ENCODE measurements at places on chromosomes 12 and 14. TPM values are rescaled to one million over a fixed set of nuclear protein-coding genes. Genes with fewer than 3 reads are reported as not detected.

DNA sequence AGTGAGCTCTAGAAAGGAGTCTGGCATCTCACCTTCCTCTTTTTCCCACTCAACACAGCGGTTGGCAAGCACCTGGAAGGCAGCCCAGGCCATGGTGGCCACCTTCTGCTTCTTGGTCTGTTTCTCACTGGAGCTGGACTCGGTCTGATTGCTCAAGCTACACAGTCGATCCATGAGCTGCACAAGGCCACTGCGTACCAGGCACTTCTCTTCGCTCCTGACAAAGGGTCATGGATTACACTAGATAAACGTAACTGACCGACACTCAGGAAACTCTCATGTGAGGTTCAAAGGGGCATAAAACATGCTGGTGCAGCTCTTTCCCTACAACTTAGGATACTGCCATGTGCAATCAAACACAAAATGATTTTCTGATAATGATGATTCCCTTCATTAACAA lies 113.7 kb downstream of the TRAFD1 start:
- no peak for DNase-seq

Gene KRT72
- polyA plus RNA-seq: not detected

Gene RHEBL1
- polyA plus RNA-seq: 0.68 TPM

GRCh38 chr14:91878274-91878673 lies 10.9 kb upstream of the TC2N start:
- DNase-seq: no peak

Gene COPS7A
- 88.2 TPM for polyA plus RNA-seq

Gene CABP1
- polyA plus RNA-seq: 10.4 TPM

Gene TMCC3
- polyA plus RNA-seq: 10.0 TPM

GRCh38 chr12:14991069-14991468 lies 18.2 kb downstream of the PDE6H start:
- no peak for DNase-seq

- DNase-seq: no peak
Measured at GRCh38 chr14:81301813-81302212, 81.1 kb upstream of the GTF2A1 start.

Gene FBLN5
- polyA plus RNA-seq: 219 TPM

Gene KRT77
- polyA plus RNA-seq: not detected

GRCh38 chr14:106269029-106269428 lies 742.6 kb downstream of the TMEM121 start:
- DNase-seq: no peak

Gene TAS2R31
- polyA plus RNA-seq: 0.15 TPM

- no peak for DNase-seq
Measured at GRCh38 chr14:74457565-74457895, 31.5 kb upstream of the SYNDIG1L start.

- no peak for DNase-seq
Measured at GRCh38 chr12:120483621-120484020, 12.3 kb upstream of the DYNLL1 start.

Gene RIMKLB
- 22.6 TPM for polyA plus RNA-seq

DNA sequence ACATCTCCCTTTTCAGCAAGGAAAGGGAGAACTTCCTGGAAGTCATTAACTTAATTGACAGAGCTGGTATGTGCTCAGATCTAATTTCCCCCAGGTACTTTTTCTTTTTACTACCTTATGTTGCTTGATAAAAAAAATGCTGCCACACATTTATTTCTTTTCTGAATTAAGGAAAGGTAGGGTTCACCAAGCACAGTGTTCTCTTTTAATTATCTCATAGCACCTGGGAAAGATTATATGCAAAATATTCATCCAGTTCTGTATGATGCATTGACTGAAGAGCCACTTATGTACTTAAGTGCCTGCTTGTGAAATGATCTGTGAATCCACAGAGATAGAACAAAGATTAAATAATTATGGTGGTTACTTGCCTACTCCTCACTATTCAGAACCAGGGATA lies 25.1 kb downstream of the KCNC2 start:
- no peak for DNase-seq

DNA sequence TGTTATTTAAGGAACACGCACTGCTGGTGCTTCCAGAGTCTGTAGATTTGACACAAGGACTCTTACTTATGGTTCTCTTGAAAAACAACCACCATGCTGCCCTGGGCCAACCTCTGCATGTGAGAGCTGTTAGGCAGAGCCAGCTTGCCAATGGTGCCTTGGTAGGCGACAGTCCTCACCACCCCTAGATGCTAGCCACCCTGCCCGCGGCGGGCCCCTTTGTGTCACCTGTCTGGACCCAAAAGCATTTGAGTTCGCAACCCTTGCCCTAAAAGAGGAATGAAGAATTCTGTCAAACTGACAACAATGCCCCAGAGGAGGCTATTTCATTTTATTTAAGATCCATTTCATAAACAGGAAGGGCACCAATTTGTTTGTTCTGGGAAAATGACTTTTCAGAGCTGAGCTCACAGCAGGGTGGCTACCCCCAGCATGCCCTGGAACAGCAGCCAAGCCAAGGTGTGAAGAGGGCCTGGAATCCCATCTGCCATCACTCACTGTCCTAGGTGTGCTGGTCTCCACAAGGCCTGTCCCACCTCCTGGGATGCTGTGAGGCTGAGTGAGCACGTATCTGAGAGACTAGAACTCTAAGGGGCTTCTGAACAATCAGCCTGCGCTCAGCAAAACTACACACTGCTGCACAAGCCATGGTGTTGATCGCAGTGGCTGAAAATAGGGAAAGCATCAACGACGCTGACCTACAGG lies 63.8 kb upstream of the FZD10 start:
- no peak for DNase-seq

Gene INHBC
- 0.05 TPM for polyA plus RNA-seq

Gene SIX1
- polyA plus RNA-seq: 0.52 TPM

GRCh38 chr12:89244536-89244935 lies 107.8 kb downstream of the DUSP6 start:
- DNase-seq: no peak

Gene ST8SIA1
- 22.3 TPM for polyA plus RNA-seq

Gene ANKRD33
- not detected for polyA plus RNA-seq

Gene VRTN
- polyA plus RNA-seq: not detected

DNA sequence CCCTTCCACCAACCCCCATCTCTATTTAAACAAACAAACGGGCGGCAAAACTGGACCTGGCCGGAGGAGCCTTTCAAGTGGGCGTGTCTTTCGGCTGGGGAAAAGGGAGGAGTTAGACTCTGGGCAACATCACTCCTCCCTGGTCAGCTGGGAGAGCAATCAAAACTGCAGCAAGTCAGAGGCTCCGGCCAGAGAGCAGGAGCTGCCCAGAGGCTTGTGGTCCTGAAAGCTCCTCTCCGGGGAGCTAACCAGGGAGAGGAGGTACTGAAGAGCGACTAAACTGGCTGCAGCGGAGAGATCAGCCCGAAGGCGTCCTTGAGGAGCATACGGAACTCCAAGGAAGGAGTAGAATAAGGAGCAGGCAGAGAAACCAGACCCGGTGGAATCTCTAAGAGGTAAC lies at the start of gene NEUROD4:
TSS of gene NEUROD4 (plus strand) at position 191 of the 400 bp plus-strand sequence. CDS start 6,466 bp downstream, outside the sequence.
- peak; percentile 17 for DNase-seq

DNA sequence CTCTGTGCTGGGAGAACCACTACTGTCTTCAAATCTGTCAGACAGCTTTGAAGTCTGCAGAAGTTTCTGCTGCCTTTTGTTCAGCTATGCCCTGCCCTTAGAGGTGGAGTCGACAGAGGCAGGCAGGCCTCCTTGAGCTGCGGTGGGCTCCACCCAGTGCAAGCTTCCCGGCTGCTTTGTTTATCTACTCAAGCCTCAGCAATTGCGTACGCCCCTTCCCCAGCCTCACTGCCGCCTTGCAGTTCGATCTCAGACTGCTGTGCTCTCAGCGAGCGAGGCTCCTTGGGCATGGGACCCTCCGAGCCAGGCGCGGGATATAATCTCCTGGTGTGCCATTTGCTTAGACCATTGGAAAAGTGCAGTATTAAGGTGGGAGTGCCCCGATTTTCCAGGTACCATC lies 25.1 kb upstream of the KLRB1 start:
- DNase-seq: no peak

GRCh38 chr14:56659378-56659777 lies 79.8 kb downstream of the TMEM260 start:
- no peak for DNase-seq

Gene DTX1
- 1.5 TPM for polyA plus RNA-seq

Gene PPP1R1A
- 2.5 TPM for polyA plus RNA-seq

Gene FAR2
- 8.3 TPM for polyA plus RNA-seq

DNA sequence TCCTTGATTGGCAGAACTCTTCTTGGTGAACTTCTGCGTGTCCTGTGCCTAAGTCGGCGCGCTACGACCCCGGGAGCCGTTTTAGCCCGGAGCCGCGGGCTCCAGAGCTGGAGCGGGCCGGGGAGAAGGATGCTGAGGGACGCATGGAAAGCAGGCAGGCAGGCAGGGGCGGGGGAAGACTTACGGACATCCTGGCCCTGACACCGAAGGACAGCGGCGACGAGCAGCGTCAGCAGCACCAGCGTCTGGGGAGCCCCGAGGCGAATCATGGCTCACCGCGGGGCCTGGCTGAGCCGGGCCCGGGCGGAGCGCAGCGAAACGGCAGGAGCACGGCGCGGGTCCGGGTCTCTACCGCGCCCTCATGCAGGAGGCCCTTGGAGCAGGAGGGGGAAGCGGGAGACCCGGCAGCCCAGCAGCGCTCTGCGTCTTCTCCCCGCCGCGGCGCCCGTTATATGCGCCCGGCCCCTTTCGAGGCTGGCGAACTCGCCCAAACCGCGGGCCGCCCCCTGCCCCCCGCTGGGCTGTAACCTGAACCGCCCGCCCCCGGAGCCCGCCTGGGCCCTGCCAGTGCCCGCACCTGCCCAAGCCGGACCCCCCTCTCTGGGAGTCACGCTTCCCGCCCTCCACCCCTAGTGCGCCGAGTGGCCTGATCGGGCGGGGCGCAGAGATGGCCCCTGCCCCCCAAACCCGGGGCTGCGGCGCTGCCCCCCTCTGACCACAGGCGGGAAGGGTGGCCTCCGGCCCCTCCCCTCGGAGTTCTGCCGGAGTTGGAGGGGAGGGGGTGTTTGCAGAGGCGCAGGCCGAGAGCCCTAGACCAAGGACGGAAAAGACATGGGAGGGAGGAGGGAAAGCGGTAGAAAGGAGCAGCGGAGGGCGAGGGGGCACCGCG lies at the start of gene COL2A1:
TSS of gene COL2A1 (minus strand) at position 424 of the 889 bp plus-strand sequence. CDS start at position 269, 155 bp downstream.
- DNase-seq: no peak

Gene PPP2R5E
- polyA plus RNA-seq: 16.5 TPM

DNA sequence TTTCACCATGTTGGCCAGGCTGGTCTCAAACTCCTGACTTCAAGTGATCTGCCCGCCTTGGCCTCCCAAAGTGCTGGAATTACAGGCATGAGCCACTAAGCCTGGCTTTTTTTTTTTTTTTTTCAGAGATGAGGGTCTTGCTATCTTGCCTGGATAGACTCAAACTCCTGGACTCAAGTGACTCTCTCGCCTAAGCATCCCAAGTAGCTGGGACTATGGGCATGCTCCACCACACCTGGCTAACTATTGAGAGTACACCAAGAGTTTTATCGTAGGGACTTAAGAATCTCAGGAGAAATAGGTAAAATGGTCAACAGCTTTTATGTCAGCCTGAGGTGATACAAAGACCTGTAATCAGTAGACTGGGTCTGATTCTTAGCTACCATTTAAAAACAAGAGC lies 31.2 kb upstream of the SIX1 start:
- no peak for DNase-seq

GRCh38 chr14:89190765-89191513 lies 226.1 kb downstream of the FOXN3 start:
- peak; percentile 31 for DNase-seq

GRCh38 chr12:131607658-131608447 lies 103.0 kb upstream of the SFSWAP start:
- no peak for DNase-seq

Gene TOGARAM1
- polyA plus RNA-seq: 8.2 TPM

- no peak for DNase-seq
Measured at GRCh38 chr12:113932381-113933196, 33.5 kb downstream of the RBM19 start.

DNA sequence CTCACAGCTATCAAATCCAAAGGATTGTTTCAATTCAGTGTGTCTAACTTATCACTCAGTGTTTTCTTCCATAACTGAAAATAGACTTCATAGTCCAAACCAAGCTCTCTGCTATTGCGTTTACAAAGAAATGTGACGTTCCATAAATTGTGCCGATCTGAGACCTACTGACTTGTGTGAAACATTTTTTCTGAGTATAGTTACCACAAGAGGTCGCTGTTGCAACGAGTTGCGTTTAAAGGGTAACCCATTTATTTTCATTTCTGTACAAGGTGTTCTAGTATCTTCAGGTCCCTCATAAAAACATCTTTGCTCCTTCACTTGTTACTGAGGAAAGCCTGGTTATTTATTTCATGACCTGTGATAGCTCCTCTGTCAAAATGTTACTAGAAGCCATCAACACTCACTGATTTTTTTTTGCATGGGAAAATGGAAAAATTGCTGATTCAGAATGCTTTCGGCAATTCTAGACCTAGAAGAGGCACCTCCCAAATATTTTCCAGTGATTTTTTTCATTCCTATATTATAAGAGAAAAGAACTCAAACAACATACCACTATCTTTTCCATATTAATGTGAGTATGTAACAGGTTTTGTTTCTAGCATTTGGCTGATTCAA lies 60.9 kb upstream of the OR4E1 start:
- DNase-seq: no peak

DNA sequence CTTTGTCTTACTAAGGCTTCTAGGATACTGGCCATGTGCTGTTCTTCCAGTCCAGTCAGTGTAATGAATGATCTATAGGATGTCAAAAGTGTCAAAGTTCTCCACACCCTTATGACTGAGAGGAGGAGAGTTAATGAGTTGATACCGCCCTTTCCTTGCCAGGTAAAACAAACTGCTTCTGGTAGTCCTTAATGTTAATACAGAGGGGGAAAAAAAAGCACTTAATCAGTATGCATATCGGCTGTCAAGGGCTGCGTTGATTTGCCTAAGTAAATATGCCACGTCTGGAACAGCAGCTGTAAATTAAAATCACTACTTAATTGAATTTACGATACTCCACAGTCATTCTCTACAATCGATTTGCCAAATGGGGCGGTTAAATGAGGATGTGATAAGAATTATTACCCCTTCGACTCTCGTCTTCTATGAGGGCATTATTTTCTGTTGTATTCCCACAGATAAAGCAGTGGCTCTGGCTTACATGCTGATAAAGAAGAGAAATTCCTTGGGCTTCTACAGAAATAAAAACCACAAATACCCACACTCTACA lies 416.0 kb downstream of the KCNH5 start:
- DNase-seq: no peak

DNA sequence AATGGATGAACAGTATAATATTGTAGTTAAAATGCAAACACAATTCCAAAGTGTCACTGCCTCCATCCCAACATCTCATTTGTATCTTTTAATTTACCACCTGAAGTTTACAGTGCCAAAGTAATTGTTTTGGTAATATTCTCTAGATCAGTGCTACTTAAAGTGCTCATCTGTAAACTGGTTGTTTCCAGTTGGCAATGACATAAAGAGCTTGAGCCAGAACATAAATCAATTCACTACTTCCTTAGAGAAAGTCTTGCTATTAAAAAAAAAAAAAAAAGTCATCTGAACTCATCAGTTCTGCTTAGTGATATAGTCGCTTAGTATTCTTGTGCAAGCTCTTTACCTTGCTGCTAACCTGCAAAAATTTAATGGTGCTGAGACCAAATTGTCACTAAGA lies 16.4 kb downstream of the PLCZ1 start:
- DNase-seq: no peak

Gene CMKLR1
- polyA plus RNA-seq: 6.4 TPM

Gene NR1H4
- polyA plus RNA-seq: 1.9 TPM

GRCh38 chr12:58369576-58369975 lies 428.2 kb downstream of the ATP23 start:
- no peak for DNase-seq

Gene ACSM4
- not detected for polyA plus RNA-seq

Gene FKBP11
- 19.4 TPM for polyA plus RNA-seq

Gene GZMH
- 0.34 TPM for polyA plus RNA-seq

- DNase-seq: no peak
Measured at GRCh38 chr14:71579331-71579730, 352.9 kb upstream of the RGS6 start.

Gene COCH
- 1.5 TPM for polyA plus RNA-seq

GRCh38 chr12:65533177-65533883 lies 254.8 kb downstream of the MSRB3 start:
- no peak for DNase-seq
